Fibroblast of villous mesenchyme (primary cell): ENCODE measurements at places on chromosomes 12 and 14.
A peak's percentile ranks its signal among the peaks of the same experiment; 100 is the strongest.

GRCh38 chr14:72420749-72421474, 473.0 kb downstream of the DPF3 start:
- DNase-seq: peak; percentile 61

DNA sequence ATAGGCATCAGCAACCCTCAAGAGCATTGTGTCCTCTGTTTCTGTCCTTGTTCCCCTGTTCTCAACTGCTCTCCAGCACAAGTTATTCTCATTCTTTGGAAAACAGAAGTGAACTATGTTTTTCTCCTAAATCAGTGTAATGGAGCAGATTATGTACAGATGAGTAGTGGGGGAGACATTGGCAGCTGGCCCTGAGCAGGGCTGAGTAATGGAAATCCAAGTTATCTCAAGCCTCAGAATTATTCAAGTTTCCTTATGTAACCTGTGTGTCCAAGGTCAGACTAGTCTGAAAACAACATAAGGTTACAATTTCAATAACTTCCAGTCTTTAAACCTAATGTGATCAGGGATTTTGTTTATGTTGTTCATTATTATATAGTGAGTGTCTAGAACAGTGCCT, 116.1 kb upstream of the FUT8 start:
- no peak for DNase-seq

DNA sequence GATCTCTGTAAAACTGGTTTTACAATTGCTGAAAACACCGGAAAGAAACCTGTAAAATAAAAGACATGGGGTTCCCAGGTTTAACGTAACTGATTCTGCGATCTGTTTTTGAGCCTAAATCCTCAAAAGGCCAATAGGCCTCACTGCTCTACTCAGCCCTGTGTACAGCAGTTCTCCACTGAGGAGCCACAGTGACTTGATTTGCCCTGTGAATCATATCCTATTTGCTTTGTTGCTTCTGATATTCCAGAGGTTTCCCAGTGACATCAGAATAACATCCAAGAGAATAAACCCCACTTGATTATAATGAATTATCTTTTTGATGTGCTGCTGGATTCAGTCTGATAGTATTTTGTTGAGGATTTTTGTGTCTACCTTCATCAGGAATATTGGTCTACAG, 27.5 kb downstream of the MDM1 start:
- no peak for DNase-seq

DNA sequence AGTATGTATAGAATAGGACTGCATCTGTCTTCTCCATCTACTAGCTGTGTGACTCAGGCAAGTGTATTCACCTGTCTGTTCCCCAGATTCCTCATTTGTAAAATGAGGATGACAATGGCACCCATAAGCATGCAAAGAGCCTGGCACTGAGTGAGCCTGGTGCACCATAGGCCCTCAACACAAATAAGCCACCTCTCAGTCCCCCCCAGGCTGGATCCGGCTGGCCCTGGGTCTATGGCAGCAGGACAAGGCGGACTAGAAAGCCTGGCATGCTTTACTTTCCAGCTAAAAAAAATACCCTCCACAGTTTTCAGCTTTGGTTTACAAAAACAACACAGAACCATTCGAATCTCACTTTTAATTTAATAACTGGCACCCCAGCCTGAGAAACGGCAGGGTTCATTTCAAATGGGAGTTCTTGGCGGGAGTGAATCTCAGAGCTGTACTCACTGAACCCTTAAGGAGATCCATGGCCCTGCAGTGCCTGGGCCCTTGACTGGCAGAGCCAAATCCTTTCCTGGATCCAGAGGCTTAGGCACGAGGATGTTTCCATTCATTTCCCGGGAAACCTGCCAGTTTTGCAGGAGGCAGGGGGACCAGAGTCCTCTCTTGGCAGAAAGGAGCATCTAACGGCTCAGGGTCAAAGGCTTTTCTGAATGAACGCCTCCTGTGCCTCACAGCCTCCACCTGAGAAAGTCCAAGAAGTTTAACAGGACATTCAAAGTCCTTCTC, 17.7 kb downstream of the SYNE3 start:
- DNase-seq: no peak

DNA sequence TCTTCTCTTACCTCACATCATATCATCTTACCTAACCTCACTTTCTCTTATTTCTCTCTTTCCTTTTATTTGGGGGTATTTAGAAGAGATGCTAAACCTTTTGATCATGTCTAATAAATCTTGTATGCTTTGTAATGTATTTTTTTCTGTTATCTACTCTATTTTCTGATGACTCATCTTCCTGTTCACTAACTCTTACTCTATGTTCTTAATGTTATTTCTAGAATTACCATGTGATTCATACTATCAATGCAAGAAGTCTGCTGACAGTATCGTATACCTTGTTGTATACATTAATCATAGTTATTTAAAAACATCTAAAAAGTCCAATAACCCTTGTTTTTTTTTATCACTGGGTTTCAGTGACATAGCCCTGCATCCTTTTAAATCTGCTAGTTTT, 62.3 kb downstream of the MGAT4C start:
- DNase-seq: peak; percentile 2

DNA sequence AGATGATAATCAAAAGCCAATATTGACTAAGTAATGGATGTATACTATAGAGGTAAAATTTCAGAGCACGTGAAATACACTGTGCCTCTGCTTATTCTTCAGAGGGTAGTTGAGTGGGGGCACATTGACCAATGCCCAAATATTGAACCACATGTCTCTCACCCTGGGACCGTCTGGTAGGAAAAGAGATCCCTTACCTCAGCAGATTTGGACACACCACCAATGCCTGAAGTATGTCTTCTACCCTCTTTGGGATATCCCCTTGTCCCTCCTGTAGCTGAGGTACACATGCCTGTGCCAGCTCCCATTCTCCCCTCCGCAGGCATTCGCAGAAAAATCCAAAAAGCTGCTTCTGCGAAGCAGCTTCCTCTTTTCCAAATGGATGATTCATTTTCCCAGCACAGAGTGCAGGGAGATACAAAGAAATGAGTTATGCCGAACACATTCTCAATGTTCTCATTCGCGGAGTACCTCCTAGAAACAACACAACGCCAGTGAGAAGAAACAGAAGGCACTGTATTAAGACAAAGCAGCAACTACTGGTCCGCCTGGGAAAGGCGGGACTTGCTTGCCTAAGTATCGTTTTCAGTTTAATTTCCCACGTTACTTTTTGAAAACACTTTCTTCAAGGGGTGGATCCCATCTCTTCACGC, 691 bp downstream of the ZFYVE26 start:
- DNase-seq: peak; percentile 56

DNA sequence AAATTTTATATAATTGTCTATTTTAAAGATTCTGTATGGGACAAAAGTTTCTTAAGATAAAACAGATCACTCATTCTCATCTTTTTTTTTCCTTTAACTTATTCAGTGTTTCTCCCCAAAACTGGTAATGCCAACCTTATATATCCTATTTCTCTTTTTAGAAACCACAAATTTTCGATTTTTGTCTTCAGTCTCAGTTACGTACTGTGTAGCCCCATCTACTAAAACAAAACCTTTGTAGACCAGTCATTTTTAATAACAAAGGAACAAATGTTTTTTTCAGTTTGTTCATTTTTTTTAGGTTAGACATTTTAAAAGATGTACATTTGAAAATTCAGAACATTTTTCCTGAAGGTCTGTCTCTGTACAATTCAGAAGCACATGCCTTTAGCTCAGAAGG, 18.2 kb downstream of the PNMA1 start:
- no peak for DNase-seq

- DNase-seq: no peak
Observed at GRCh38 chr12:48572326-48572725, 2.5 kb upstream of the LALBA start.

GRCh38 chr14:20774258-20774824, 6.1 kb downstream of the EDDM3B start:
- DNase-seq: no peak
